ENCODE measurements at places on chromosomes 7 and 10. TPM values are rescaled to one million over a fixed set of nuclear protein-coding genes. Genes with fewer than 3 reads are reported as not detected.

Gene DNAJC12
- total RNA-seq = 1.1 TPM

Gene LRIT1
- not detected for total RNA-seq

Gene ANKRD61
- total RNA-seq = 0.47 TPM

GRCh38 chr10:93028883-93029282 lies 31.7 kb upstream of the CYP26C1 start:
- no peak for DNase-seq

DNA sequence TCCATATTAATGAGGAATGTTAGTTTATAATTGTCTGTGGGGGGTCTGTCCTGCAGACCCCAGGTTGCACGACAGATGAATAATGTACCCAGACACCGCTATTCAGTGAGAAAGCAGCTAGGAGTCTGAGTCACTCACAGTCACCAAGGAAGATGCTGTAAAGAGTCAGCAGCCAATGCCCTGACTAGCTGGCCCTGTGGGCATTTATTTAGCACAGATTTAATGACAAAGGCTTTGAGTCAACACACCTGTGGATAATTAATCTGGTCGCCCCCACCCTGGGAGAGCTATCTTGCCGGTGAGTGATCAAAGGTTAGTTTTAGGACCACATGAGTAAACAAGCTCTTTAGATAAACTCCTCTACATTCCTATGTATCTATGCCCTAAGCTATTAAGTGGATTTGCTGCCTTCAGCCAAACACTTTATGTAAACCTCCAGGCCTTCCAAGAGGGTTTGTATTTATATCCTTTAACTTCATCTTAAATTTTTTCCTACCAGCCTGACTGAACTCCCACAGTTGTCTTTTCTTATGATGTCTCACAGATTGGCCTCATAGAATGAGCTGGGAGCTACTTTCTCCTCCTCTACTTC lies 180.0 kb upstream of the ADCY1 start:
- DNase-seq = no peak

- no peak for DNase-seq
Measured at GRCh38 chr7:100003711-100004661, 11.4 kb upstream of the ZKSCAN1 start.

All from Calu3 (cell line).